Pulmonary artery endothelial cell (primary cell): ENCODE measurements at places on chromosomes 13 and 19.

DNA sequence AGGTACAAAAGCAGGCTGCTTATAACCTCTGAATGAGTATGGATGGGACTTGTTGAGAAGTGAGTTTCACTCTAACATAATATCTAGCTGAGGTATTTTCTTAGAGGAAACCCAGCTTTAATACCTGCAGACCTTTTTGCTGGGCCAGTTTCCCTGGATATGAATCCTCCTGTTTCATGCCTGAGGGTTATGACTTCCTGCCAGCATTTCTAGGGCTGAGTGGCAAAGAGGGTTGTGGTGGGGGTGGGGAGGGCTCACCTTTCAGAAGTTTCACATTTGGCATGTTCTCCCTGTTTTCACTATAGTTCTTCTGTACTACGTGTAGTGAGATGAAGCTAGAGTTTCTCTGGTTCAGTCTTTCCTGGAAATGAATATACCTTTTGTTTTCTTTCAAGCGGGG is 73.7 kb downstream of the LACC1 start:
- no peak for DNase-seq

- no peak for DNase-seq
Measured at GRCh38 chr19:55447421-55448174, 4.5 kb upstream of the SHISA7 start.

GRCh38 chr19:18419195-18419698 is at the start of gene SSBP4:
Gene SSBP4, plus strand, starts transcription at chr19:18419398. Its CDS starts 251 bp downstream, at chr19:18419649.
- DNase-seq: no peak

DNA sequence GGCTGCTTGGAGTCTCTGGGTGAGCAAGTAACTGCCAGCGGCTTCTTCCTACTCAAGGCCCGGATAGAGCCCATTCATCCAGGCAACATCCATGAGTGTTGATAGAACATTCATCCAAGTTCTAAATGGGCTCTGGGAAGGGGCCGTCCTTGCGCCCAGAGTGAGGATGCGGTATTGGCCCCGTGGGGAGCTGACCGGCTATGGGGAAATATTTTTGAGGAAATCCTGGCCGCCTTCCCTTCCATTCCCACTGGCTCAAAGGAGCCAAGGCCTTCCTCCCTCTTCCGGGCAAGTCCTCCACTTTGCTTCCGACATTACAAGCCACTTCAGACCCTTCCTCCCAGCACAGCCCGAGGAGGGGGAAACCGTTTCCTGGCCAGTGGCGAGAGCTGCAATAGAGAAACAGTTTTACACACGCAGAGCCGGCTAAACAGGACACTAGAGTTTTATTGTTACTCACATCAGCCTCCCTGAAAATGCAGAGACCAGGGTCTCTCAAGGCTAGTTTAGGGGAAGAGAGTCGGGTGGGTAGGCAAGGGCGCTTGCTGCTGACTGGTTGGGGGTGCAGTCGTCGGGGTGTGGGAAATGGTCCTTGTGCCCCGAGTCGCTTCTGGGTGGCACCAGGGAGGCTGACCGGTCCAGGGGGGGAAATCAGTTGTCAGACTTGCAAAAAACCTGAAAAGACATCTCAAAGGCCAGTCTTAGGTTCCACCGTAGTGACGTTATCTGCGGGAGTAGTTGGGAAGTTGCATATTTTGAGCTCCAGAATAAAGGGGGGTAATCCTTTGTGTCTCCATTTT is 37.5 kb downstream of the C13orf46 start:
- no peak for DNase-seq

- DNase-seq: no peak
Measured at GRCh38 chr13:32164622-32165268, 133.2 kb downstream of the FRY start.

DNA sequence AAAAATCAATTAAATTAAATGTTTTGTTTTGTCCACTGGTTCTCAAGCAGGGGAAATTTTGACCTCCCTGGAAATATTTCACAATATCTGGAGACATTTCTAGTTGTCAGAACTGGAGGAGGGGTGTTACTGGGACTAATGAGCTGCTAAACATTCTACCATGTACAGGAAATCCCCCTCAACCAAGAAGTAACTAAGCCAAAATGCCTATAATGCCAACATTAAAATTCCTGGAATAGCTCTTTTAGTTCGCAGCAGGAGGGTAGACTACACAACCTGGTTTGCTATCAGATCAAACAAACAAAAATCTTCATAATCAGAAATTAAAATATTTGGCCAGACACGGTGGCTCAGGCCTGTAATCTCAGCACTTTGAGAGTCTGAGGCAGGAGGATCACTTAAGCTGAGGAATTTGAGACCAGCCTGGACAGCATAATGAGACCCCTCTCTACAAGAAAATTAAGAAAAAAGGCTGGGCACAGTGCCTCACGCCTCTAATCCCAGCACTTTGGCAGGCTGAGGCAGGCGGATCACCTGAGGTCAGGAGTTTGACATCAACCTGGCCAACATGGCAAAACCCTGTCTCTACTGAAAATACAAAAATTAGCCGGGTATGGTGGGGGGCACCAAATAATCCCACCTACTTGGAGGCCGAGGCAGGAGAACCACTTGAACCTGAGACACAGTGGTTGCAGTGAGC is 13.7 kb upstream of the SMARCA4 start:
- DNase-seq: no peak

GRCh38 chr19:38519988-38520387 is 86.5 kb downstream of the RYR1 start:
- no peak for DNase-seq

GRCh38 chr19:13956365-13956744 is 4.0 kb downstream of the DCAF15 start:
- no peak for DNase-seq

DNA sequence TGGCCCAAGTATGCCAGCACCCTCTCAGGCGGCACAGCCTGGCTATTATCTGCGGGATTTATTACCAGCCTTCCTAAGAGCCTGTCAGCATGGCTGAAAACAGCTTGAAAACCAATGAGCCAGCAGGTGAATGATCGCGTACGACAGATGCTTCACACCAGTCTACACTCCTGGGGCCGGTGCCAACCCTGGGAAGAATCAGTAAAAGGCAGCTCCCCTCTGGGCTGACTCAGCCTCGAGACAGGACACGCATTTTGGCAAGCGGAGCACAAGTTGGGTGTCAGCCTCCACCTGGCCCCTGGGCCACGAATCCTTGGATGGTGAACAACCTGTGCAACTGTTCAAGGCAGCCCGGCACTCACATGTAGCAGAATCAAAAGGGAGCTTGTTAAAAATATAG is 15.6 kb downstream of the EMP3 start:
- no peak for DNase-seq

- no peak for DNase-seq
Measured at GRCh38 chr19:51410950-51411748, 6.3 kb downstream of the SIGLEC10 start.
